ENCODE measurements at places on chromosomes 5 and 9.

- no peak for ATAC-seq
These were observed 32.9 kb downstream of the NTRK2 start for GRCh38 chr9:84702471-84702870.

DNA sequence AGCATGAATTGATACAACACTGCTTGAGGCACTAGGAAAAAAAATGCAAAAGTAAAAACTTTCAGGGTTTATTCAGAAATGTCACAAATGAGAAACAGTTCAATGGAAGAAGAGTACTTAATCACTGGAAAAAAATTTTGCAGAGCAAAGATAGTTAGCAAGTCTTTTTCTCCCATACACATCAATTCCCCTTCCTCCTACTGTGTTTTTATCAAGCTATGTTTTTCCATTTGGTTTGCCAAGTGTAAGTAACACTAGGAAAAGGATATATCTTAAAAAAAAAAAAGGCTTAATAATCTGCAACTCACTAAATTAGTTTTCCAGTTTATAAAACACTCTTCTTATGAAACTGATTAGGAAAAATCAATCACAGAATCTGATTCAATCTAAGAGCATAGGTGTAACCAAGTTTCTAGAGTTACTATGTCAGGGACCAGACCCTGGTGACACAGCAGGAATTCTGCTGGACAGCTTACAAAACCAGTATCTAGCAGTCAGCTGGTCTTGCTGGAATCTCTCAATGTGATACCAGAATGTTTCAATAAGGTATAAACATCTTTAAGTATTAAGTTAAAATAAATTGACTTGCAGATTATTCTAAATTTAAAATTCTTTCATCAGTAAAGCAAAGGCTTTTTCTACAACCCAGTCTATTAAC lies 34.7 kb downstream of the RNF145 start:
- no peak for ATAC-seq

DNA sequence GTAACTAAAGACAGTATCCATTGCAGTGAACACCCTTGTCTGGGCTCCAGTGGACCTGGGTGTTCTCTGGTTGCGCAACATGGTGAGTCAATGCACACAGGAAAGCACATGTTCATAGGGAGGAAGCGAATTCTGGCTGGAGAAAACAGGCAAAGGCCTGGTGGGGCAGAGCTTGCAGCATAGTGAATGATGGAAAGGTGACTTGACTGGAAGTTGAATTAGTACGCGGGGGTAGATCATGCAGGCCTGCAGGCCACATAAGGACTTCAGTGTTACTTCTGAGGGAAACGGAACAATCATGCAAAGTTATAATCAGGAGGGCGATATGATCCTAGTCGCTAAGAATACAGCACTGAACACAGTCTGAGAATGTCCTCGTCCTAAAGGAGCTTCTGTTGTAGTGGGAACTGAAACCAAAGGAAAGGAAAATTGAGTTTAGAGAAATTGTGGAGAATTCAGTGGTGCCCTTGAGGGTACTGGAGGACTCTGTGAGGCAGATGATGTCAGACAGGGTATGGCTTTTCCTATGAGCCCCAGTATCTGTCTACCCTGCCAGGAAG lies 71.9 kb upstream of the RANBP3L start:
- no peak for ATAC-seq

DNA sequence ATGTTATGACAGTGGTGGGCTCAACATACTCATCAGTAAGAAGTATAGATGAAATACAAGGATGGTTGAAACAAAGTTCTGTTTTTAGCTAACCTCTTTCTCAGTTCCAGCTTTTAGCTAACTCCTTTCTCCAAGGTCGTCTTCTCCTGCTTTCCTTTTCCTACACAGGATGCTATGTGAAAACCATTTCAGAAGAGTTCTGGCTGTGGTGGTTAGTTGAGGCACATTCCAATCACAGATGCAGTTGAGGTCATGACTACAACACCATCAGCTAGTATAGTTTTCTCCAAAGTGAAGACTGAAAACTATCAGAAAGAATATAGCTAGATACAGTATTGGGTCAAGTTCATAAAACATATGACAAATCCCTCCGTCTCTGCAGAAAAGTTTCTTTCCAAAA lies 477.7 kb upstream of the C9orf72 start:
- ATAC-seq = no peak

DNA sequence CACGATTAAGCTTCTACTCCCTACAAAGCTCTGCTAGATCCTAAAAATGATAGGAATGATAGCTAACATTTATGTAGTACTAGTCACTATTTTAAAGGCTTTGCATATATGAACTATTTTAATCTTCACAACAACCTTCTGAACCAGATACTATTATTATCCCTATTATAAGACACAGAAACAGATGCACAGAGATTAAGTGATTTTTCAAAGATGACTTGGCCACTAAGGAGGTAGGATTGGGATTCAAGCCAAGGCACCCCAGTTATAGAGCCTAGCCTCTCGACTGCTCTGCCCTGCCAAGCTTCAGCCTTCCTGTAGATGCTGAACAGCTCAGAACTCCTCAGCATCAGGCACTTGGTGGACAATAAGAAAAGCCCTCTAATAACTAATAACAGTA lies 200.9 kb upstream of the PTGER4 start:
- ATAC-seq = no peak

GRCh38 chr5:122420091-122420490 lies 108.1 kb downstream of the SNCAIP start:
- ATAC-seq = no peak

- ATAC-seq = no peak
These were observed 5.4 kb downstream of the IGIP start for GRCh38 chr5:140130949-140131733.

GRCh38 chr5:76818844-76819831 lies at the start of gene F2RL1:
Gene F2RL1 (plus strand): TSS chr5:76819030. CDS start chr5:76819183, 153 bp downstream.
- peak; percentile 79 for ATAC-seq

- ATAC-seq = peak; percentile 19
These were observed 6.6 kb upstream of the NFIB start for GRCh38 chr9:14320271-14321181.

GRCh38 chr5:81069990-81070389 lies 109.8 kb downstream of the RASGRF2 start:
- no peak for ATAC-seq

DNA sequence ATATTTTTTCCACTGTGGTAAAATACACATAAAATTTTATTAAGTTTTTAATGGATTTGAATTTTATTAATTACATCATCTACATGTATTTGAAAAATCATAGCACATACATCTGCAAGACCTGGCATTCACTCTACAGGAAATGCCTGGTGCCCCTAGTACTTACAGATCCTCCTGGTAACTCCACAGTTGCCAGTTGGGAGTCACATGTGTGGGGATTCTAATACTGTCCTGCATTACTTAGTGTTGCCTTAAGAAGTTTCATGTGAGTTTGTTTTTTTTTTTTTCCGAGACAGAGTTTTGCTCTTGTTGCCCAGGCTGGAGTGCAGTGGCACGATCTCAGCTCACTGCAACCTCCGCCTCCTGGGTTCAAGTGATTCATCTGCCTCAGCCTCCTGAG lies 18.1 kb downstream of the KDM3B start:
- ATAC-seq = no peak

DNA sequence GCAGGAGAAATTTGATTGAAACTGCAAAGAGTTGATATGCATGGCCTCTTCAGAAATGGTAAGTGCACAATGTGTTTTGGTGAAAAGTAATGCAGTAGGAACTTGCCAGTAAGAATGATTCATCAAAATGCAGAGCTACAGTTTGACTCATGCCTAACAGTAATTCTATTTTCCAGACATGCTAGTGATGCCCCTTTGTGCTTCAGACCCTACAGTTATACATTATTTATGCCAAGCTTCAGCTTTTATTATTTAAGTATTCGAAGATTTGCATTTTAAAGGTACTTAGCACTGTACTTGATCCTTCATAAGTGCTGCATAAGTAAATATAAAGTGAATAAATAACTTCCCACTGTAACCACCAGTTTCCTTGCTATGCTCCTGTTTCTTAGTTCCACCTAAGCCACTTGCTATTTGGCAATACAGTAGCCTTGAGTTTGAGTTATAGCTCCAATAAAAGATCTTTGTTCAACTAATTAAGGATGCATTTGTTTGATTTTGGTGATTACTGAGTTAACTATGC lies 3.6 kb upstream of the SPATA31E1 start:
- ATAC-seq = peak; percentile 48

- no peak for ATAC-seq
These were observed 92.0 kb downstream of the PLCXD3 start for GRCh38 chr5:41418220-41419031.

DNA sequence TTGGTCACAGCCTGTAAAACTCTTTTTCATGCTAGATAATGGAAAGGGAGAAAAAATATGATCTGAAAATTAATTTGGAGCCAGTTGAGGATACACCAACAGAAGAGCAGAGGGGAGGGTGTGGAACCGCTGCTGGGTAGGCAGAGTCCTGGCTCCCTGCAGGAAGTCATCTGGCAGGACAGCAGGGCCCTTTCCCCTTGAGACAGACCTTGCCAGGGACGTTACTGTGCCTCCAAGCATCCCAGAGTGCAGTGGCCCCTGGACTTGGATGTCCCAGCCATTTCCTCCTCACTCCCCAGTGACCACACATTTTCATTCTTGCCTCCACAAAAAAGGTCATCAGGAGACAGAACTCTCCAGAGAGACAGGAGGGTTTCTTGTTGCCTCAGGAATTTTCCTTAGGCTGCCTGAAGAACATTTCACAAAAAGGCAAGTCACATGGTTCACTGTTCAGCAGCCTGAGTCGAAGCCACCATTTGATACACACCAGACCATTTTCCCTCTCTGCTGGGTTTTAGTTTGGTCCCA lies 5.9 kb downstream of the TRPM3 start:
- ATAC-seq = no peak

DNA sequence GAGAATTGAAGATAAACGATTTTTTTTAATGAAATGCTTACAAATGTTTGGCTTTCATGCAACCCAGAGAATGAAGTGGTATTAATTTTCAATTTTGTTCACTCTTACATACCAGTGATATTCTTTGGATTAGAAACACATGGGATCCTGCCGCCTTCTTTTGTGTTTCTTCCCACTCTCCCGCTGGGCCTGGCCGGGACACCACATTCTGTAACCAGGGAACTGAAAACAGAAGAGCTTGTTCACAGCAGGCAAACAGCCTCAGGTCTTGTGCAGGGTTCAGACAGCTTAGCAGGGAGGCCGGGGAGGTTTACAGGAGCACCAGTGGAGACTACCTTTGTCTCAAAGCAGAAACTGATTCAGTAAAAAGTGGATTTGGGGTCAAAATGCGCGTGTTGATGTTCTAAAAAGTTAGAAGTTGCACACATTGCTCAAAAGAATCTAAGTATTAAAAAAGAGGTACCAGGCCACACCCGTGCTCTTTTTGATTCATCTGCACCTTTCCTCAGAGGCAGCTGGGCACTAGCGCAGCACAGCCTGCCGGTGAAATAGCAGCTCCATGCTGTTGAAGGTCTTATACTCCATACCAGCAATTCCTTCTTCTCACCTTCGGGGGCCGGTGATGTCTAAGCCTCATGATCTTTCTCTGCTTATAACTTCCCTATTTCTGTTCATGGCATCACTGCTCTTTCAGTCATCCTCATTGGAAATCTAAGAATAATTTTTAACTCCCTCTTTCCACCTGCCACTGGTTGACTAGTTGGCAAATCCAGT lies 67.1 kb downstream of the GRAMD2B start:
- ATAC-seq = no peak

DNA sequence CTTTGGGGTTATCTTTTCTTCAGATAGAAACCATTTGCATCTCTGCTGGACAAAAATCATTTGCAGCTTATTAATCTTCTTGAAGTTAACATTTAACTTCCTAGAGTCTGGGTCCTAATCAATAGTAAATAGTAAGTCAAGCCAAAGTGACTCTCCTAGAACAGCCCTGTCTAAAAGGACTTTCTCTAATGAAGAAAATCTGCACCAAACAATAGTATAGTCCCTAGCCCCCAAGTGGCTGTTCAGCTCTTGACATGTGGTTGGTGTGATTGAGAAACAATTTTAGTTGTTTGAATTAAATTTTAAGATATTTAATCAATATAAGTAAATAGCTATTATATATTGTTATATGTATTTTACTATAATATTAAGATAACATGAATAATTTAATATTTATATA lies 64.6 kb upstream of the SHB start:
- no peak for ATAC-seq

DNA sequence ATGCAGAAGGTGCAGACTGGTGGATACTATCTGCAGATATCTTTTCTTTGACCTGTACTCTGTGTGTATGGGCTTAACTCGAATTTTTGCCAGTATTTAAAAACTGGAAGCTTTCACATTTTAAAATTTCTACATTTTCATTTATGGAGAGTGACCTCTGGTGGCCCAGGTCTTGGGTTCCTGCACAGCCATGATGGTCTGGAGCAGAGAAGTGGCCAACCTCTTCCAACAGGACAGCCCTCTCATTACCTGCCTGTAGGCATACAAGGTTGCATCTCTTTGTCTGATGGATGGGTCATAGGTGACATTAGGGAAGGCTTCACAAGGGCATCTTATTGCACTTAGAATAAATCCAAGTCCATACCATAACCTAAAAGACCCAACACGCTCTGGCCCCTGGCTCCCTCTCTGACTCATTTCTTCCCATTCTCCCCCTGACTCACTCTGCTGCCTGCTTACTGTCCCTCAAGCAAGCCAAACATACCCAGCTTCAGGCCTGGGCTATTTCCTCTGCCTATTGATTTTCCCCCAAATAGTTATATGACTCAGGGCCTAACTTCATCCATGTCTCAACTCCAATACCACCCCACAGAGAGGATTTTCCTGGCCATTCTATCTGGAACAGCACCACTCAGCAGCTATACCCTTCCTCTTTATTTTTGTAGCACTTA lies 113.3 kb upstream of the SLC1A3 start:
- no peak for ATAC-seq

DNA sequence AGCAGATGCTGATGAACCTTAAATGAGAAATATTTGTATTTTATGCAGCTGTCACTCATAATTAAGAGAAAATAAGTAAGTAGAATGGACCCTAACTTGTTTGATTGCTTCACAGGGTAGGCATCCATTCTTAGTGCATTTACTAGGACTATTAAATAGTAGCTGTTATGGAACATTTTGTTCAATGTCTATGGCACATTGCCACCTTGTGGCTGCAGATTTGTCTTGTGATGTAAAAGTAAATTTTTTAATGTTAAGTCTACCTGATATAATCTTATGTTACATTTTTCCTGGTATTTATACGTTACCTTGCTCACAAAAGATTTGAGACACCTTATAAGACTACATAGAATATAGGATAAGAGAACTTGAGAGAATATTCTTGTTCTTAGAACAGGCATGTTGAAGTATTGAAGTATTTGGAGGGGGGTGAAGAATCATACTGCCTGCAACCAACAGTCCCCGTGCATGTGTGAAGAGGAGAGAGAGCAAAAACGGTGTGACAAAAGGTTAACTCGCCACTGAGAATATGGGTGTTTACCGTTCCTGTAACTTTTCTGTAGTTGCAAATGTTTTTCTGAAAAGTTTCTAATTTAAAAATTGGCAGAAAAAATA lies 161.1 kb downstream of the MAST4 start:
- no peak for ATAC-seq
